ENCODE measurements at places on chromosomes 12 and 14.

- DNase-seq: no peak
Measured at GRCh38 chr12:124233041-124233796, 61.7 kb upstream of the RFLNA start.

DNA sequence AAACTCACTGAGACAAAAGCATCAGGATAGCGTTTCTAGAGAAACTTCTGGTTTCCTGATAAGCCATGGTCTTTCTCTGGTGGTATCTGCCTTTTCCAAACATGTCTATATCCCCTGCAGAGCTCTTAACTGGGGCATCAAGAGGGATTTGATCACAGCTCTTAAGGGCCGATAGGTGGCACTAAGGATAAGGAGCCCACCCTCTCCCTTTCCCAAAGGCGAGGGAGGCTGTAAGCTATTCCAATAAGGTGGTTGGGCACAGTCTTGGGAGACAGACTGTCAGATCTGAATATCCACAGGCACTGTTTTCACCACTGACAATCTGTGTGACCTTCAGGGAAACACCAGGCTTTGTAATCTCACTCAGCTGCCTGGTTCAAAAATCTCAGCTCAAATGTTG lies 206.0 kb downstream of the ADGRD1 start:
- DNase-seq: peak; percentile 45

GRCh38 chr14:104522926-104523545 lies 56.5 kb upstream of the C14orf180 start:
- DNase-seq: no peak

- DNase-seq: no peak
Measured at GRCh38 chr14:69012256-69012953, 33.3 kb upstream of the ACTN1 start.
